Activated CD4-positive, alpha-beta T cell treated with anti-CD3 and anti-CD28 coated beads for 36 hours (primary cell): ENCODE measurements at places on chromosomes 13 and 19. TPM values are rescaled to one million over a fixed set of nuclear protein-coding genes. Genes with fewer than 3 reads are reported as not detected.

DNA sequence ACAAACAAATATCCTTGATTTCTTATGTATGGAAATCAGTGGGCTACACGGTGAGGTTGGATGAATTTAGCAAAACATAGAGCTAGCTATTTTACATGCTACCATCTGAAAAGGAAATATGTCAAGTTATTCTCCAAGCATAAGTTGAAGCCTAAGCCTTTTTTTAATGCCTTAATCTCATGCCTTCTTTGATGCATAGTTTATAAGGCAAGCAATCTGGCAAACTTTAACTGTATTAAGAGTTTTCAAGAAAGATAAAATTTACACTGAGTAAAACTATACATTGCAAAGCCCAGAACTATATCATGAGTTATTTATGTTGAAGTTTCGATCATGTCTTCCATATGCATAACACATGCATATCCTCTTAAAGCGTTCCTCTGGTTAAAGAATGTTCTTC is 85.0 kb upstream of the ATXN8OS start:
- H3K4me3 ChIP-seq: no peak overlapping the region
- H3K27ac ChIP-seq: no peak overlapping the region
- no peaks in the 10 kb centered on the region for H3K4me1 ChIP-seq
- no peaks in the 10 kb centered on the region for H3K36me3 ChIP-seq
- no peaks in the 10 kb centered on the region for H3K27me3 ChIP-seq

DNA sequence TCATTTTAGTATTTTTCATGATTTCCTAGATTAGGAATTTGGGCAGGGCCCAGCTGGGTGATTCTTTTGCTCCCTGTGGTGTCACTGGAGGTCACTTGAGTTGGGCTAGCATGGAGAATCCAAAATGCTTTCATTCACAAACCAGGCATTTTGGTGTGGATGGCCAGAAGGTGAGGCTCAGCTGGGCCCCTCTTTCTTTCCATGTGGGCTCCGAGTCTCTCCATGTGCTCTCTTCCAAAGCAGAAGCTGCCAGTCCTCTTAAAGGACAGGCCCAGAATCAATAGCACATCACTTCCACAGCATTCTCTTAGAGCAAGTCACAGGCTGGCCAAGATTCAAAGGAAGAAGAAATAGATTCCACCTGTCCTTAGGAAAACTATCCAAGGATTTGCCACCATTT is 21.8 kb upstream of the IGLON5 start:
- H3K36me3 ChIP-seq: no peaks in the 10 kb centered on the region
- H3K4me1 ChIP-seq: no peaks in the 10 kb centered on the region
- H3K27ac ChIP-seq: no peak overlapping the region
- no peak overlapping the region for H3K4me3 ChIP-seq

- H3K27ac ChIP-seq: no peak overlapping the region
- peaks cover 33% of the 10 kb centered on the region for H3K27me3 ChIP-seq
- peak overlapping the region; percentile 72 for H3K4me3 ChIP-seq
- H3K4me1 ChIP-seq: peaks cover 5% of the 10 kb centered on the region
- no peaks in the 10 kb centered on the region for H3K36me3 ChIP-seq
Measured at GRCh38 chr13:24541127-24541475, 28.5 kb upstream of the PARP4 start.

Gene KIR3DL2
- 1.3 TPM for total RNA-seq
